ENCODE measurements at places on chromosomes 16 and 17.

GRCh38 chr17:40343219-40344119 lies 21.1 kb downstream of the GJD3 start:
- no peak for DNase-seq

DNA sequence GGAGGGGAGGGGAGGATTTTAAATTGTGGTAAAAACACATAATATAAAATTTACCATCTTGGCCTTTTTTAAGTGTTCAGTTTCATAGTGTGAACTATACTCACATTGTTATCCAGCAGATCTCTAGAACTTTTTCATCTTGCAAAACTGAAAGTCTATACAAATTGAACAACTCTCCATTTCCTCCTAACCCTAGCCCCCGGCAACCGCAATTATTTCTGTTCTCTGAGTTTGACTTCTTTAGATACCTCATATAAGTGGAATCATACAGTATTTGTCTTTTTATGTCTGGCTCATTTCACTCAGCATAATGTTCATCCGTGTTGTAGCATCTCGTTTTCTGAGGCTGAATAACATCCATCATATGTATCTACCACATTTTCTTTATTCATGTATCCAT lies 30.0 kb upstream of the MRTFB start:
- no peak for DNase-seq

- DNase-seq: peak; percentile 65
Observed at GRCh38 chr16:70738083-70738977, 52.5 kb upstream of the MTSS2 start.

DNA sequence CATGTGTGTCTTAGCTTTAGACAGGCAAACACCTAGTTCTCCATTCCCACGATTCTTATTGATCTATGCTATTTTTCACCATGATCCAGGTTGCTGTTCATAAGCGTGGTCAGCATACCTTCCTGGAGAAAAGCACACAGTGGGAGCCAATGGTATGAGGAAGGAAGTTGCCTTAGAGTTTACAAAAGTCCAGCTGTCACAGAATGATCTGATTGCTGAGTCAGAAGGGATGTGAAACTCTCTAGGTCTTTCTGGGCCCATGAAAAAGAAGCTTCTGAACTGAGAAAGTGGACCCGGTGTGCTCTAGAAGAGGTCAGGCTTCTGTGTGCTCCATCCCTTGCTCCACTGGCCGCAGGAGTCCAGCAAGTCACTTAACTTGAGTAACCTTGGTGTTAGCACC lies 71.0 kb upstream of the CCL1 start:
- DNase-seq: no peak

- no peak for DNase-seq
Observed at GRCh38 chr16:46817961-46818360, 13.0 kb downstream of the C16orf87 start.

DNA sequence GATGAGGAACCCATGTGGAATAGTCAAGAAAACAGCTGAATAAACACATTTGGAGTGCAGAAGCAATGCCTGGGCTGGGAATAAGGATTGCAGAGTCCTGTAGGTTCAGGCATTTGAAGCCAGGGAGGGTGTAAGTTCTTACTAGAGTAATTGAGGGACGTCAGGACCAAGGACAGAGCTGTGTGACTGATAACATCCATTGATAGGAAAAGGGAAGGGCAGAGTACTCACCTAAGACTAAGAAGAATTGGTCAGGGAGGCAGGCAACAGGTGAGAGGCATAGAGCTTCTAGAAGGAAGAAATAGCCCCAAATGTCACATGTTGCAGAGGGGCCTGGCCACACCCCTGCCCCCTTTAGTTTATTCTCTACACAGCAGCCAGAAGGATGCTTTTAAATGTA lies 79.8 kb upstream of the TMEM132E start:
- no peak for DNase-seq

DNA sequence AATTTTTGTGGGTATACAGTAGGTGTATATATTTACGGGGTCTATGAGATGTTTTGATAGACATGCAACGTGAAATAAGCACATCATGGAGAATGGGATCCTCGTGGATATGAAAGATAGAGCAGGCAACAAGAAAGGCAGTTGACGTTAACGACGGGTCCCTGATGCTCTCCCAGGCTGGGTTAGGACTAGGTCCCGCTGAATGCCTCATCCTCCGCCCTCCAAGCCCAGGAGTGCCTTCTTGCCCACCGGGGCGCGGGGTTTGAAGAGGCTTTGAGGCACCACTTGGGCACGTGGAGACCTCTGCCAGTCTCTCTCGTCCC lies 9.5 kb upstream of the ZFP90 start:
- DNase-seq: no peak

- DNase-seq: no peak
Observed at GRCh38 chr17:73637866-73638265, 6.4 kb downstream of the SDK2 start.

- DNase-seq: no peak
Observed at GRCh38 chr17:56681561-56682266, 88.2 kb downstream of the NOG start.

DNA sequence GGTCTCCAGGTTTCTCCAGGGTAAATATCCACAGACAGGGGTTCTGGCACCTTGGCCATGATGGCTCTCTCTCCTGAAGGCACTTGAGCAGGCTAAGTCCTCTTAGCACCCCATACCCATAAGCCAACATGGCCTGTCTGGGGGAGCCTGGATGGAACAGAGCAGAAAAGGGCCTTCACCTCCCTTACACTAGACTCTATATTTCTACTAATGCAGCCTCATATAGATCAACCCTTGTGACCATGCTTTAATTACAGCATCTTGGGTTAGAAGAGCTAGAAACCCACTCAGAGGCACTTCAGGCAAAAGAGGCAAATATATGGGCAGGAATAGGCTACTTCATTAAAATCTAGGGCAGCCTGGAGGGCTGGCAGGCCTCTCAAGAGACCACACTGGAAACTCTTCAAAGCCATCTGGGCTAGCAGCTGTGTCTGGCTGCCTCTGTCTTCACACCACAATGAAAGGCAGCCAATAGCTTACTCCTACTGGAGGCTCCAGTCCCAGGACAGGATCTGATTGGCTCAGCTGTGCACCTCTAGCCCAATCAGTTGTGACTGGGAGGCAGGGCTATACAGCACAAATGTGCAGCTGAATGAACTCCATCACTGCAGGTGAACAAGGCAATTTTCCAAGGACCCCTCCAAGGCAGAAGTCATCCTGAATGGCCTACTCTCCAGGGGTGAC lies 4.7 kb upstream of the CDT1 start:
- DNase-seq: no peak

GRCh38 chr17:32654324-32654723 lies 167.5 kb downstream of the CDK5R1 start:
- DNase-seq: no peak

GRCh38 chr16:66365651-66366050 lies 840 bp upstream of the CDH5 start:
- DNase-seq: no peak

- DNase-seq: no peak
Observed at GRCh38 chr17:50618941-50619340, 15.7 kb upstream of the ABCC3 start.

DNA sequence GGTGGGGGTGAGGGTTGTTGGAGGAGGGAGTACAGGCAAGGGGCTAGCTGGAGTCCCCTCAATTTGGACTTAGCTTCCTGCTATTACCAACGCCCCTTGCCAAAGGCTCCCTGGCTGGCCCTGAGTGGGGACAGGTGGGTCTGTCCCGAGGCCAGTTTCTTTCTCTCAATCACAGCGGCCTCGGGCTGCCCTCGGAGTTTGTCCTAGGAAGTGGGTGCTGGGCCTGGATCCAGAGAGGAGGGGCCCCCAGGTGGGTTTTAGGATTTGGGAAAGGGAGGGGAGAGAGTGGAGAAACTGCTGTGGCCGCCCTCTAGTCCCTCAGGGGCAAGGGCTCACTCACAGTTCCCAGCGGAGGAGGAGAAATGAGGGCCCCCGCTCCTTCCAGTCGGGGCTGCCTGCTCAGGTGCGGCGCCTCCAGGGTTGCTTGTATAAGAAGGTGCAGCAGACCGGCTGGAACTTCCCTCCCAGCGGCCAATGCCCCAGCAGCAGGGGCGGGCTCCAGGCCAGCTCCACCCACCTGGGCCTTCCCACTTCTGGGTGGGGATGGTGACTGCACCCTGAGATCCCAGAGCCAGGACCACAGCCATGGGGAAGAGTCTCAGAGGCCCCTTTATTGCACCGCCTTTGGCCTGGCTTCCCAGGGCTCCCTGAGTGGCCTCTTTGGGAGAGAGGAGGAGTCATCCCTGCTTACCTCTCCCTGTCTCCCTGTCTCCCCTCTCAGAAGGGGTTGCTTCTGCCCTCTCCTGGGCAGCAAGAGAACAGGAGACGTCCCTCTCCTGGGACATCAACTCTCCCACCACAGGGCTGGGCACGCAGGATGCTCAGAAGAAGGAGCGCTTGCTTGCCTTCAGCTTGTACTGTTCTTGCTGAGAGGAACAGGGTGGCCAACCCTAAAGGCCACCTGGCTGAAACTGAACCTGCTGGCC lies 112.0 kb upstream of the SMURF2 start:
- DNase-seq: no peak

DNA sequence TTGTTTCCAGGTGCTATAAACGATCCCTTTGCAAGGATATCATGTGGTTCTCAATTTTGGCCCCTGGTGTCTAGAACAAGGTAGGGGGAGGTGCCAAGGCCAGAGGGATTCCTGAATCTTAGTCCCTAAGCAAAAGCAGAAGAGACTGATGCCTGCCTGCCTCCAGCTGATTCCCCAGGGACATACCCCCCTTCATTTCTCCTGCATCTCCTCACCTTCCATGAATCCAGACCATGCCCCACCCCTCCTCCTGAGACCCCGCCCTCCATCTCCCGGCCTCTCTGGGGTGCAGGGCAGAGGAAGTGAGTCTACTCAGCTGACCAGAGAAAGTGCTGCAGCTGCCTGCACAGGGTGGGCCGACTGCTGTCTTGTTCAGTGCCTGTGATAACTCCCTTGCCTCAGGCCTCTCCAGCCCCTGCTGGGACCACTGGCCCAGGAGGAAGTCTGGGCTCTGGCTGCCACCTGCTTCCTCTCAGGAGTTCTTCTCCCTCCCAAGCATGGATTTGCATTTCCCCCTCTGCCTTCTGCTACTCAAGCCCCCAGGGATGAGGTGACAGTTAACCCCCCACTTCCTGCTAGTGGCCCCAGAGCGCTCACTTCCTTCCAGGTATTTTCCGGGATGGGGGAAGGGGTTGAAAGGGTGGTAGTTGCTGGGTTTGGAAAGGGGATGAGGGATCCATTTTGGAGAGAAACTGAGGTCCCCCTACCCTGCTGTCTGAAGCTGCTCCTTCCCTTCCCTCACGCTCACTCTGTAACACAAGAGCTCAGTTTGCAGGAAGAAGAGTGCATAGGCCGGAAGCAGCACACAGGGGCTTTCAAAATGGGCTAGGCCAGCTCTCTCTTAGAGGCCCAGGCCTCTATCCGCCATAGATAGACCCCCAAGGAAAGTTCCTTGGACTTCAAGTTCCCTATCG lies 10.5 kb upstream of the TSPOAP1 start:
- no peak for DNase-seq

GRCh38 chr16:381789-382717 lies at the start of gene PGAP6:
Gene PGAP6 (minus strand): TSS chr16:381978. CDS start chr16:381821, 157 bp downstream.
- peak; percentile 73 for DNase-seq

GRCh38 chr16:660132-660458 lies 7.8 kb upstream of the RHOT2 start:
- no peak for DNase-seq

GRCh38 chr17:29567304-29567553 lies 392 bp upstream of the ABHD15 start:
- DNase-seq: no peak

DNA sequence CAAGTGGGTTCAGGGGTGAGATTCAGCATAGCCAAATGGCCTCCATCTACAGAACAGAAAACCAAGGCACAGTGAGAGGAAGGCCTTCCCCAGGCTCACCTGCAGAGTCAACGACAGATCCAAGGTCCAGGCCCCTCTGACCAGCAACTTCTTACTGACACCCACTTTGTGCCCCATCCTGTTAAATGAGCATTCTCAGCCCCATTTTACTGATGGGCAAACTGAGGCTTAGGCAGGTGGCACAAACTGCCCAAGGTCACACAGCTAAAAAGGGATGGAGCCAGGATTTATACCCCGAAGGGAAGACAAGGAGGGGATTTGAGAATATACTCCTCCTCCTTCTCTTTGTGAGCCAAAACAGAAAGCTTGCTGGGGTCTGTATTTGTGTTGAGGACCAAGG lies 9.3 kb downstream of the SBK1 start:
- no peak for DNase-seq

- no peak for DNase-seq
Observed at GRCh38 chr16:89964201-89964600, 15.6 kb downstream of the DEF8 start.

- DNase-seq: no peak
Observed at GRCh38 chr17:62800585-62800984, 7.5 kb downstream of the MARCHF10 start.

DNA sequence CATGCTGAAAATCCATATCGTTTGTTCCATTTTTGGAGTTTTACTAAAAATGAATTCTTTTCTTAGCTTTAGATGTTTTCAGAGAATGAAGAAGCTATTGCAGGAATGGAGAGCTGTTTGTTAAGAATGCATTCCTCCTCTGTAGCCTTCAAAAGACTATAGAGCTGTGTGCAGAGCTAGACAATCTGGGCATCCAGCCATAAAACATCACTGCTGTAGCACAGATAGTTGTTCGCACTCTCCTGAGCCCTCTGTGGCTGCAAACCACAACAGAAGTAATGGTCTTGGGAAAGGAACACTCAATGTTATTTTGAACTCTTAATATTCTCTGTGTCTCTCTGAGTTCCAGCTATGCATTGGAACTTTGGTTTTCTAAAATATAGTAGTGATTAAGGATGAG lies 4.9 kb downstream of the TNRC6C start:
- DNase-seq: peak; percentile 53

- no peak for DNase-seq
Observed at GRCh38 chr16:54040480-54040879, 246.1 kb downstream of the IRX3 start.

- DNase-seq: no peak
Observed at GRCh38 chr17:67433248-67433924, 56.3 kb downstream of the PITPNC1 start.

GRCh38 chr17:58010067-58010799 lies 3.2 kb upstream of the SRSF1 start:
- DNase-seq: no peak

- no peak for DNase-seq
Observed at GRCh38 chr17:80477647-80478478, 1.5 kb upstream of the NPTX1 start.

DNA sequence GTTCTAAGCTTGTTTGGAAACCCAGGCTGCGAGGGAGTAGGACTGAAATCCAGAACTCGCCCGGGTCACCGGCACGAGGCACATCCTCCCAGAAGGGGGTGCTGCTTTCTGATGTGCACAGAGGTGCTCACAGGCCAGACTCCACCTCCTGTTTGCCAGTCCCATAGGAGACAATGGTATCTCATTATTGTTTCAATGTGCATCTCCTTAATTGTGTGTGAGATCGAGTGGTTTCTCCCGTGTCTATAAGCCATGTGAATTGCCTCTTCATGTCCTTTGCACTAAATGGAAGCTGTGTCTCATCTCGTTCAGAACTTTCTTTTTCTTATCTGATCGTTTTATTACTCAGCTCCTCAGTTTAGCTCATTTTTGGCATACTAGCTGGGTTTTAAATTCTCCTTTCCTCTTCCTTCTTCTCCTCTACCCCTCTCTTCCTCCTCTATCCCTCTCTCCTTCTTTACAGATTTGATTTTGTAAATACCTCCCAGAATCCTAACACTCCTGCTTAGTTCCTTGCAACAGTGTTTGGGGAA lies 32.1 kb upstream of the PRKCB start:
- DNase-seq: peak; percentile 19
